H7 (cell line): ENCODE measurements at places on chromosomes 11 and 22.

DNA sequence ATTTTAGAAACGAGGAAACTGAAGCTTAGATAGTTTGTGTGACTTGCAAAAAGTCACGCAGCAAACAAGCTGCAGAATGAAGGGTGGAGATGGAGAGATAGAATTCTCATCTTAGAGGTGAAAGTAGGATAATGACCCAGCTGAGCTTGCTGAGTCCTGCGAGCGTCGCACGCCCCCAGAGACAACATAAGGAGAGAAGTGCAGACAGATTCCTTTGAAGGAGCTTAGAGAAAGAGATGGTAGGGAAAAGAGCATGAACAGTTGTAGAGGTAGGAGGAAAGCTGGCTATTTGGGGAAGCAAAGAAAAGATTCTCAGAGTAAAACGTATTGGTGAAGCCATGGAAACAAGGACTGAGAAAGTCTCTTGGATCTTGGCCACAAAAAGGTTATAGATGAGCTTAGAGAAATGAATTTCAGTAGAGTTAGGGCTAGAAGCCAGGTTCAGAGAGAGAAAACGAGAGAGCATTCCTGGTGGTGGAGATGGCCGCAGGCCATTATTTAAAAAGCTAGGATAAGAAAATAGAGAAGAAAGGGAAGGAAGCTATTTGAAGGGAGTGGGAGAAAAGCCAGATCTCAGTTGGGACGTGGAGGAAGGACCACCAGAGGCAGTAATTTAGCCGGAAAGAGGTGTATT, 44.8 kb downstream of the FAM83F start:
- no peak for DNase-seq

- DNase-seq: no peak
Observed at GRCh38 chr11:3916962-3917361, 61.5 kb downstream of the STIM1 start.

DNA sequence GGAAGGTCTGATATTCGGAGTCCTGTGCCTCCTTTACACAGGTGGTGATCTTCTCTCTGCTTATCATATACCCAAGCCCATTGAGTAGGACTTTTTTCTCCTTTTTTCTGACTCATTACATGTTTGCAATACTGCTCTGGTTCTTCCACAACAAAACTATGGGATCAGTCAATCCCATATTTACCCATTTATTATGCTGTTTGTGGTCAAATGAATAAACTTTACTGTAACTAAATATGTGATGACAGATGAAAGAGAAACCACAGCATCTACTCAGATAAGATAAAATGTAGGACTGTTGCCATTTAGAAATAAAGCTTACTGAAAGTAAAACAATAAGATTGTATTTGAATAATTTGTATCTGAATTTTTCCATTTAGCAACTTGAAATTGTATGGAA, 958.7 kb upstream of the FAT3 start:
- no peak for DNase-seq

DNA sequence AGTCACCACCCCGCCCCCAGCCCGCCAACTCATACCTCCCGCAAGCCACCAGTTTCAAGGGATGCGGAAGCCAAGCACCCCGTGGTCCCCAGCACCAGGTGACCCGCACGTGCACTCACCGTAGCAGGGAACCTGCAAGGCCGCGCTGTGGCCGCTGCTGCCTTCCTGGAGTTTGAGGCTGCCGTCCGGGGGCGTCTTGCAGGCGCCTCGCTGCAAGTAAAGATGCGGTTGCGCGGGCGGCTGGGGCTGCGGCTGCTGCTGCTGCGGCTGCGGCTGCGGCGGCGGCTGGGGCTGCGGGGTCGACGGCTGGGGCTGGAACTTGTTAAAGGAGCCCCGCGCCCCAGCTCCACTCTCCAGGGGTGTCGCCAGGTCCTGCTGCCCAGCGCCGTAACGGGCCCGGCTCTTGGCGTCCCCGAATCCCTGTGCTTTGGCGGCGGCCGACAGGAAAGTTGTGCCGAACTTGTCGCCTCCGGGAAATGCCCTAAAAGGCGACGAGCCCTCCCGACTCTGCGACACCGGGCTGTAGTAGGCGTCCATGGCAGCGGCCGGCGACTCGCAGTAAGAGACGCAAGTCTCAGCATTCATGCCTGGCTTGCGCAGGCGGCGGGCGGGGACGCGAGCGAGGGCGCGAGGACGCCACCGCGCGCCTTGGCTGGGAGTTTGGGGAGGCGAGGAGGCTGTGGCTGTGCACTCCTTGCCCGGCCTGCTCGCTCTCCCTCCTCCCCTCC, at the start of gene ALX4:
Gene ALX4, minus strand, starts transcription at position 662 of the 728 bp plus-strand sequence. Its CDS starts 77 bp downstream, at position 585.
- peak; percentile 91 for DNase-seq

DNA sequence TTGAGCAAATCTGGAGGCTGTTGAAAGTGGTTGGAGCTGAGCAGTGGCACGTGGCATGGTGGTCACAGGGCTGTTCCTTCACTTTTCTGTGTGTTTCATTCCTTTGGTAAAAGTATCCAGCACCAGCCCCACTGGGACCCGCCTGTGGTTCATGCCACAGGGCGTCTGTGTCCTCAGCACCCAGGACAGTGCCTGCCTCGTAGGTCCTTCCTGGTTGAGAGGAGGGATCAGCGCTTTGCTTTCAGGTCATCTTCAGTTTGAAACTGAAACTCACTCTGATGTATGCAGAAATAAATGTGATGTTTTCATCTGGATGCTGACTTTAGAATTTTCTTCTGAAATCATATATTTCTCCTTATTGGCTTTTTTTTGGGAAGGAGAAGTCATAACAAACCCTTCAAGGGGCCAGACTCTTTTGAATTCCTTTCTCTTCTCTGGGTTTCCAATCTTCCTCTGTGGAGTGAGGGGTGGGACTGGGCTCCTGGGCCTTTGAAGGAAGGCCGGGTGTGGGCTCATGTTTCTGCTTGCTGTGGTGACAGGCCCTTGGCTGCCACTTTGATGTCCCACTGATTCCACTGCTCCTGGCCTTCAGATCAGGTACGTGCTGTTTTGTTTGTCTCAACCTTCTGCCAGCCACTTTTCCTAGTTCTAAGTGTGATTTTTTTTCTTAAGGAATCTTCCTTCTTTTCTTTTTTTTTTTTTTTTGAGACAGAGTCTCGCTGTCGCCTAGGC, 26.2 kb downstream of the TBC1D22A start:
- DNase-seq: no peak
